ENCODE measurements at places on chromosomes 3 and 15.

- DNase-seq: no peak
These were observed 4.6 kb downstream of the HEG1 start for GRCh38 chr3:125051205-125051604.

GRCh38 chr3:102827386-102827785 is 392.6 kb downstream of the ZPLD1 start:
- no peak for DNase-seq

GRCh38 chr3:13559764-13560525 is 11.0 kb downstream of the FBLN2 start:
- no peak for DNase-seq

GRCh38 chr3:84987706-84988504 is 29.1 kb downstream of the CADM2 start:
- no peak for DNase-seq

GRCh38 chr15:38662805-38663204 is 98.2 kb upstream of the RASGRP1 start:
- no peak for DNase-seq

Measured in astrocyte of the cerebellum (primary cell).